ENCODE measurements at places on chromosomes 1 and 21.

GRCh38 chr1:147077081-147077480 lies 95.2 kb downstream of the PRKAB2 start:
- ATAC-seq = no peak

DNA sequence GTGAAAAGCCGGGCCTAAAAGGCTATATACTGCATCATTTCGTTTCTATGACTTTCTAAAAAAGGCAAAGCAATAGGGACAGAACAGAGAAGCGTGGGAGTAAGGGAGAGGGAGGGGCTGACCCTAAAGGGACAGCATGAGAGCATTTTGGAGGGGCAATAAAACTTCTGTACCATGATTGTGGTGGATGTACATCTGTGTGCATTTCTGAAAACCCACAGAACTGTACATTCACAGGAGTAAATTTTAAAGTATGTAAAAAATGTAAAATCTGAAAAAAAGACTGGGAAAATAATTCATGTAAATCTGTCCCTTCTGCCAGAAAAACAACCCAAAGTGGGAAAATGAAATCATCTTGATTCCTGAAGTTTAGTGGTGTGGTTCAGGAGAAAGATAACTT lies 235.4 kb downstream of the CENPF start:
- no peak for ATAC-seq

DNA sequence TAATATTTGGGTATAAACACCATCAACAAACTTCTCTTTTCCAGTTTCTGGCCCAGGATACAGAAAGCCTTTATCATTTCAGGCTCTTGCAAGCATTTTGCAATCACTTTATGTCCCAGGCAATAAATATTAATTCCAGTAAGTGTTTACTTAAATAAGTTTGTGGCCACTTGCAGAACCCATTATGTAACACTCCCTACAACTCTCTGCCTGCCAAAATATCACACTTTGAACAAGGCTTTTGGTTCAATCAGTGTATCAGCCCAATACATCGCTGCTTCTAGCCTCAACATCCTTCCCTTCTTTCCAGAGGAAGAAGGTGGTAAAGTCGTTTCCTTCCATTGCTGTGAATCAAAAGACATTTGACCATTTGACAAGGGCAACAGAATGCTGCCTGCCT lies 203.0 kb upstream of the USP25 start:
- ATAC-seq = no peak

GRCh38 chr1:182910143-182910542 lies 42.8 kb downstream of the SHCBP1L start:
- no peak for ATAC-seq

DNA sequence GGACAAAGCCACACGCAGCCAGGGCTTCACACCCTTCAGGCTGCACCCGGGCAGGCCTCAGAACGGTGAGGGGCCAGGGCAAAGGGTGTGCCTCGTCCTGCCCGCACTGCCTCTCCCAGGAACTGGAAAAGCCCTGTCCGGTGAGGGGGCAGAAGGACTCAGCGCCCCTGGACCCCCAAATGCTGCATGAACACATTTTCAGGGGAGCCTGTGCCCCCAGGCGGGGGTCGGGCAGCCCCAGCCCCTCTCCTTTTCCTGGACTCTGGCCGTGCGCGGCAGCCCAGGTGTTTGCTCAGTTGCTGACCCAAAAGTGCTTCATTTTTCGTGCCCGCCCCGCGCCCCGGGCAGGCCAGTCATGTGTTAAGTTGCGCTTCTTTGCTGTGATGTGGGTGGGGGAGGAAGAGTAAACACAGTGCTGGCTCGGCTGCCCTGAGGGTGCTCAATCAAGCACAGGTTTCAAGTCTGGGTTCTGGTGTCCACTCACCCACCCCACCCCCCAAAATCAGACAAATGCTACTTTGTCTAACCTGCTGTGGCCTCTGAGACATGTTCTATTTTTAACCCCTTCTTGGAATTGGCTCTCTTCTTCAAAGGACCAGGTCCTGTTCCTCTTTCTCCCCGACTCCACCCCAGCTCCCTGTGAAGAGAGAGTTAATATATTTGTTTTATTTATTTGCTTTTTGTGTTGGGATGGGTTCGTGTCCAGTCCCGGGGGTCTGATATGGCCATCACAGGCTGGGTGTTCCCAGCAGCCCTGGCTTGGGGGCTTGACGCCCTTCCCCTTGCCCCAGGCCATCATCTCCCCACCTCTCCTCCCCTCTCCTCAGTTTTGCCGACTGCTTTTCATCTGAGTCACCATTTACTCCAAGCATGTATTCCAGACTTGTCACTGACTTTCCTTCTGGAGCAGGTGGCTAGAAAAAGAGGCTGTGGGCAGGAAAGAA lies 8.1 kb downstream of the PSRC1 start:
- ATAC-seq = peak; percentile 80

DNA sequence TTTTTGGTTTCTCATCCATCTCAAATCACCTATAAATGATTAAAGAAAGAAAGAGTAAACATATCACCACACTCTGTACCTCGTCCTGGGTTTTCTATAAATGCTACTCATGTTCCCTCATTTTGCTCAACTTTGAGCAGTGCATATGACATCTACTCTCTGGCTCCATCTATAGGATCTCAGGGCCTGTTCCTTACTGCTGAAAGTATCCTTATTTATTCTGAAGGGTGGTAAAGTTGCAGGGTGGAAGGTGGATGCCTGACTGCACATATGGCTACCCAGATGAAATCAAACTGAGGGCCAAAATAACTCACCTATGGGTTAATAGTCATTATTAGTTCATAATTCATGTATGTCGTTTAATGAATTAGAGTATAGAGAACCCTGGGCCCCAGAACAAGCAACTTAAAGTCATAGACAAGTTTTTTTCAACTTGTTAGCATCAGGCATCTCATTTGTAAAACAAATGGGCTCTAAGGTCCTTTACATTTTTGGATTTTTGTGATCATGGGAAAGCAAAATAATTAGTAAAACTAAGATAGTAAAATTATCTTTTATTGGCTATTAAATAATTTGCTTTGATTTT lies 46.5 kb downstream of the NCF2 start:
- peak; percentile 72 for ATAC-seq

- ATAC-seq = no peak
Measured at GRCh38 chr21:39126486-39126806, 56.8 kb downstream of the PSMG1 start.

GRCh38 chr1:38088791-38089190 lies 42.2 kb upstream of the POU3F1 start:
- no peak for ATAC-seq

DNA sequence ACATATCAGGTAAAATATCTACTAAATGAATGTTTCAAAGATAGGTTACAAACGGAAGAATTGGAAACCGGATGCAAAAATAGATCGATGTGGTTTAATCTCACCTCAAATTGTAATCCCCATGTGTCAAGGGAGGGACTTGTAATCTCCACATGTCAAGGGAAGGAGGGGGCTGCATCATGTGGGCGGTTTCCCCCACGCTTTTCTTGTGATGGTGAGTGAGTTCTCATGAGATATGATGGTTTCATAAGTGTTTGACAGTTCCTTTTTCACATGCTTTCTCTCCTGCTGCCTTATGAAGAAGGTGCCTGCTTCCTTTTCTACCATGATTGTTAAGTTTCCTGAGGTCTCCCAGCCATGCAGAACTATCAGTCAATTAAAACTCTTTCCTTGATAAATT lies 408.7 kb upstream of the TMPRSS15 start:
- no peak for ATAC-seq

GRCh38 chr1:7623842-7624241 lies 147.3 kb upstream of the VAMP3 start:
- no peak for ATAC-seq

DNA sequence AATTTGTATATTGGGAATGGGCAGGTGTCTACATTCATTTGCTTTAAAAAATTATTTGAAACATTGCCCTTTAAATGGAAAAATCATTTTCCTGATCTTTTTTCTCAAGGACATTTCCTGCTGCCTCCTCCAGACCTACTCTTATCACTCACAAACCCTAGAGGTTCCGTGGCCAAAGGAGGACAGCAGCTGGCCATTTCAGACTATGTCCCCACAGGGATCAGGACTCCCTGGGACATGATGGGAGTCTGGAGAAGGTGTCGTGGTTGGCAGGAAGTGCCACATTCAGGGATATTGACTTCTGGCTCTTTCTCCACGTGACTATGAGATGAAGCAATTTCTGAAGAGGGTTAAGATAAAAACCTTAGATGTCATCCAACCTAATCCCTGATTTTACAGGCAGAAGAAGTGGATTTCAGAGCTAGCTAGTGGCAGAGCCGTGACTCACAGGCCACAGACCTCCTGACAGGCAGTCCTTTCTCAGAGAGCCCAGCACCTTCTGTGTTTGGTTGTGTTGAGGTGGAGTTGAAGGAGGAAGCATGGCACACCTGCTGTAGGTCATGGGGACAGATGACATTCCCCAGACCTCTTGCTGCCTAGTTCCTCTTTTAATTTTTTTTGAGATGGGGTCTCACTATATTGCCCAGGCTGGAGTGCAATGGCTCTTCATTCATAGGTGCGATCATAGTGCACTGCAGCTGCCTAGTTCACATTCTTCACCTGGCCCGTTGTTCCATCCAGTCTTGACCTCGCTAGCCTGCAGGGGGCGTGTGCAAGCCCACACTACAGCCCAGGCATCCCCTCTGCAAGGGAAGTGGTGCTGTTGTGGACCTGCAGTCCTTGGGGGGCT lies 25.5 kb upstream of the IL10 start:
- ATAC-seq = no peak

- ATAC-seq = no peak
Measured at GRCh38 chr1:56917356-56917755, 48.5 kb downstream of the C8B start.

DNA sequence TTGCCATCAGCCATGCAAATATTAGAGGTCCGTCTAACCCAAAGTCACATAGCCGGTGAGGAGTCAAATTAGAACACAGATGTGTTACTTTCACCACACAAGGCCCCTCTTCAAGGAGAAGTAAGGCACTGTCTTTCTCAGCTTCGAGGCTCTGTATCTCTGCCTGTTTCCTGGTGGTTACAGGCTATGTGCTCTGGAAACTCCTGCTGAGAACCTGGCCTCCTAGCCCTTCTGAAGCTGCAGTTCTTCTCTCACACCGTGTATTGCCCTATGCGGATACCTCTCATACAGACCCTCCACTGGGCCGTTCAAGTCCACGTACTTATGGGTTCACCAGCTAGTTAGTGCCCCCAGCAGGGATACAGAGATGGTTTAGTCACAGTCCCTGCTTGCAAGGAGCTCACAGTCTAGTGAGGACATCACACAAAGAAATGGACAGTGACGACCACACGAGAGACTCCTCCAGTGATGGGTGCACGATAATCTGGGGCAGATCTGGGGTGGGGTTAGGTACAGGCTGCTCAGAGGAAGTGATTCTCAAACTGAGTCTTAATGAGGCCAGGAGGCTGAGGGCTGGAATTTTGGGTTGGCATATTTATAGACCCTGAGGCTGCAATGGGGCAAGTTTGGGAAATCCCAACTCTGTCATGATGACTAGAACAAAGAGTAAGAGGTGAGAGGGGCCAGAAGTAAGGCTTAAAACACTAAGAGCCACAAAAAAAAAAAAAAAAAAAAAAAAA lies 22.8 kb upstream of the ELOA start:
- ATAC-seq = no peak

DNA sequence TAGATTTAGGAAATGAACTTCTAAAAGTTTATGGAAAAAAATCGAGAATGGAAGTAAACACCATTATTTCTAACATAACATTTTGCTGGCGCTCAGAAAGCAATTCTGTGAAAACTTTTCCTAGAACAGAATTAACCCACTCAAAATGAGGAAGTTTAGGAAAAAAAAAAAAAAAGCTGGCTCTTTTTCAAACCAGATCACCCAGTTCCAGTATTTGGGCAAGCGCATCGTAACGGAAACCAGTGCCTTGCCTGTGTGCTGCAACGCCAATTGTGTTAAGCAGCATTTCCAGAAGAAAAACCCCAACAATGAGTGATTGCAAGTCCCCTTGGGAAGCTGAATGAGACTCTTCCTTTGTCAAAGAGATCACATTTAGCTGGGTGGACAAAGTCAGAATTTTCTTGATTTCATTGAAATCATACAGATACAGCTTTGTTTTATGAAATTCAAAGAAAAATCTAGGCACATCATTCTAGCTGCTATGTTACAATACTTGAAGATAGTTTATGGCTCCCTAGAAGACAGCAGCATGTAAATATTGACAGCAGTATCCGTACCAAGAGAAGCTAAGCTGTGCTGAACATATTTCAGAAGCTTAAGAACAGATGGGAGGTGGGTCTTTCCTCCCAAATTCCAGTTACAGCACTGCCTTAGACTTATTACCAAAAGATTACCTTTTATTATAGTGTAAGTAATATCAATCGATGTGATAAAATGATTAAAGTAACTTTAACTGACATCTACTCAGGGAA lies 113.4 kb downstream of the ERG start:
- no peak for ATAC-seq

DNA sequence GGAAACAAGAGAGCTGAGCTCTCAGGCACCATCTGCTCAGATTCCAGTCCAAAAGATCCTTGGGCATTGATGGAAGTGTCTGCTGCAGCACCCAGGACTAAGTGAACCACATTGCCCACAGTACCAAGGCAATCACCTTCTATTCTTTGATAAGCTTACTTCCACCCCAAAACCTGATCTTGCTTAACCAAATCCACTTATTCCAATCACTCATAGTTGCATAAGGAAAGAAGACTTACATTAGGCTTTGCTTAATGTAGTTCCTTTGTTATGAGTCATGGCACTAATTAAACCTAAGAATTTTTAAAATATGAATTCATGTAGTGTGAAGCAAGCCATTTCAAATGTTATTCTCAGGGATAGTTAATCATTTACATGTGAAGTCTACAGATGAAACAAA lies 84.5 kb downstream of the UCHL5 start:
- ATAC-seq = no peak

- no peak for ATAC-seq
Measured at GRCh38 chr1:166705376-166706289, 133.6 kb upstream of the POGK start.

GRCh38 chr1:29934255-29934772 lies 698.0 kb downstream of the PTPRU start:
- no peak for ATAC-seq

- no peak for ATAC-seq
Measured at GRCh38 chr1:244046907-244047611, 4.0 kb upstream of the ZBTB18 start.

DNA sequence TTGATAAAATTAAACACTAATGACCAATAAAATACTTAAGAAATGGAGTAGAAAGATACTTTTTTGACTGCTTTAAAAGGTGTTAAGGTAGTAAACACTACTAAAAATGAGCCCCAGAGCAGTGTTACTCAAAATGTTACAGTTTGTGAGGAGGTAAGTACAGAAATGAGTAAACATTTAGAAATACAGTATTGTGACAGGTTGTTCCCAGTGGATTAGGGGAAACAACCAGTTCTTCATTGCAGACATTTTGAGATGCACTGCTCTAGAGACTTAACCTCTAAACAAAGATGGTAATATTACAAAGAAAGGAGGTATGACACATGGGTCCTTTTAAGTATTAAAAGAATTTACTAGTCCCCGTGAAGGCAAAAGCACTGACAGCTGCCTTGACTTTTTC lies 12.7 kb downstream of the DHX9 start:
- ATAC-seq = no peak
